ENCODE measurements at places on chromosomes 7 and 10. TPM values are rescaled to one million over a fixed set of nuclear protein-coding genes. Genes with fewer than 3 reads are reported as not detected.

The AKR1D1 gene
- not detected for total RNA-seq

The ABCA13 gene
- total RNA-seq, result 0.35 TPM

The CTAGE15 gene
- total RNA-seq, result 0.93 TPM

The XRCC2 gene
- total RNA-seq, result 0.46 TPM

The DNAH11 gene
- 3.4 TPM for total RNA-seq

The PAOX gene
- total RNA-seq, result 6.0 TPM

The FUOM gene
- total RNA-seq, result 21.2 TPM

The VAX1 gene
- not detected for total RNA-seq

The SFXN2 gene
- 12.0 TPM for total RNA-seq

The MRC1 gene
- 370 TPM for total RNA-seq

The LFNG gene
- total RNA-seq, result 35.4 TPM

The ASNS gene
- total RNA-seq, result 15.7 TPM

The CPA2 gene
- total RNA-seq, result not detected

The DENND2A gene
- total RNA-seq, result 26.2 TPM

The HOXA3 gene
- total RNA-seq, result 8.7 TPM

The DRGX gene
- not detected for total RNA-seq

The TRIM50 gene
- total RNA-seq, result 0.20 TPM

The EPHA1 gene
- total RNA-seq, result 13.9 TPM

The LRRN3 gene
- total RNA-seq, result 8.9 TPM

All from upper lobe of right lung (tissue), 1 donor.